Activated CD8-positive, alpha-beta memory T cell treated with anti-CD3 and anti-CD28 coated beads, Interleukin-2, amount 50 U/mL, for 48 hours (primary cell): ENCODE measurements at places on chromosomes 13 and 19.

- DNase-seq, result no peak
These were observed 9.0 kb upstream of the TNFRSF19 start for GRCh38 chr13:23561261-23561660.

- no peak for DNase-seq
These were observed 152.0 kb downstream of the NUFIP1 start for GRCh38 chr13:44837250-44837649.

DNA sequence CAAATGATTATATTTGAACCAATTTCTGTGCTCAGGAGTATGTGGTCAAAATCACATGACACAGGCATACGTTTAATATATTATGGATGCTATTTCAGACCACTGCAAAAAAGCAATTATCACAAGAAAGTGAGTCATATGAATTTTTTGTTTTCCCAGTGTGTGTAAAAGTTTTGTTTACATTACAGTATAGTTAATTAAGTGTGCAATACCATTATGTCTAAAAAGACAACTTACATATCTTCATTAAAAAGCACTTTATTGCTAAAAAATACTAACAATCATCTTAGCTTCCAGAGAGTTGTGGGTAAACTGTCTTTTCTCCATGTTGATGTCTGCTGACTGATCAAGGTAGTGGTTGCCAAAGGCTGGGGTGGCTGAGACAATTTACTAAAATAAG lies 347.2 kb upstream of the PCDH9 start:
- DNase-seq, result no peak

DNA sequence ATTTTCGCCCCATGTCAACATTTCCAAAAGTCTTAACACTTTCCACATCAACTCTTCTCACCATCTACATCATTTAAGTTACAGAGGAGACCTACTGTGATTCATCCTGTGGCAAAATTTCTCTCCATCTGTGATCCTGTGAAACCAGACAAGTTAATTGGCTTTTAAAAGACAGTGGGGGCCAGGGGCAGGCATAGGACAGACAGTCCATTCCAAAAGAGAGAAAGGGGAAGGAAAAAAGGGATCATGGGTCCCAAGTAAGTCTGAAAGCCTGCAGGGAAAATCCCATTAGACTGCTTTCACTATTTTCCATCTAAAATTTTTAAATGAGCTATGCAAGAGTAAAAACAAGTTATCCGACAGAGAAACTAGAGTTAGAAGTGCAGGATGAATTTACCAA lies 121.0 kb downstream of the MRPL57 start:
- no peak for DNase-seq

DNA sequence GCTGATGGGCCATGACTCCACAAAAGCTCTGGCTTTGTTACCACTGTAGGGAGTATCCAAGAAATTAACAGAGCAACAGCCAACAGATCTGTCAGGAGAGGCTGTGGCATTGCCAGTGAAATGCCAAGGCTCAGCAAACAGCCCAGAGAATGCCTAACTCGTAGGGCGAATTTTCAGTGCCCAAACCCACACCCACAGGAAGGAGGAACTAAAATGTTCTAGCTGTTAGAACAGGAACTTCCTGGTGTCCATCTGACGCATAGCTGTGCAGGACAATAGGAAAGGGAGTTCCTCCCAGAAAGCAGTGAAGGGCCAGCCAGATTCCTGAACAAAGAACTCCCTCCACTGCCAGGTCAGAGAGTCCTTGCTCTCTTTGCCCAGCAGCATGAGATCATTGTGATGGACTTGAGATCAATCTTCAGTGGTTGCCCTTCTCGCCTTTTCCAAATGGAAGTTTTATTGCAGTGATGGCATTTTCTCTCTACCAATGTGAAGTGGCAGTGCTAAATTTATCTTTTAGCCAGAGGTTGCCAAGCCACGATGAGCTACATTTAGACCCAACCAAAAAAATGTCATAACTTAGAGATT lies 224.2 kb upstream of the STARD13 start:
- no peak for DNase-seq

DNA sequence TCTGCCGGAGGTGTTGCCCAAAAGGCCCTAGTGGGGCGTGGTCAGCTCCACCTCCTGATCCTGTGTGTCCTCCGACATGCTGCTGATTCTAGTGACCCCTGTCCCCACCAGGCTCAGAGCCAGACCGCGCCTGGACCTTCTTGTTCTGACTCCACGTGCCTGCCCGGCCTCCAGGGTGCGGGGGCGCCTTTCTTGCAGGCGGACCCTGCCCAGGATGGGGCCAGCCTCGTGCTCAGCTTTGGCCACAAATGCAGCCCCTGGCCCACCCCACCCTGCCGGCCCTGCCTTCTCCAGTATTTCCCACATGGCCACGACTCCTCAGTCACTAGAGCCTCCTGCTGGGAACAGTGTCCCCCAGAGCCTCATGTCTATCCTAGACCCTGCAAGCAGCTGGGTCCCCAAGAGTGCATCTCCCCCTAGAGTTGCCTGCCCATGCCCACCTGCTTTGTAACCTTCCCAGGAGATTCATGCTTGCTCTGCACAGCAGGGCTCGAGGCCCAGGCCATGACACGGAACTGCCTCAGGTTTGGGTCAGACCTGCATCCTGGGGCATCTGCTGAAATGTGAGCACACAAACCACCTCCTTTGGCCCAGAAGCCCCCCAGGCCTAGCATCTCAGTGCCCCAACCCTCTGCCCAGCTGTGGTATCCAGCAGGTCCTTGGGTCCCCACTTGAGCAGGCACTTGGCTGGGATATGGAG lies 27.0 kb downstream of the TMEM161A start:
- no peak for DNase-seq

DNA sequence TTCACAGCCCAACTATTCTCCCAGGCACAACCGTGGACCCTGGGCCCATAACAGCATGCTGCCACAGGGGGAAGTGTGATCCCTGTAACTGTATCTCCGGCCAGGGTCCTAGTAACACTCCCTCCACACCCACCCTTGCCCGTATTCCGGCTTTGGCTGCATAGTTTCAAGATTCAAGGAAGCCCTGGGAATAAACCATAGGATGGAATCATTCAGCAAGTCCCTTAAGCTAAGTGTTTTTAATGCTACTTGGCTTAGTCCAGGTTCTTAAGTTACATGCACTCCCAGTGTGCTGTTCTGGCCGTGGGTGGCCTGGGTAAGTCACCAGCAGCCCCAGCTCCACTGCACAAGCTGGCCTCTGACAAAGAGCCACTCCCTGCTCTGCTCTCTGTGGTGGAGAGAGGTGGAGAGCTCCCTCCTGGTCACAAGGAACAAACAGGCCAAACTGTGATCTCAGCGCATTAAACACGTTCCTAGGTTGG lies 532.4 kb upstream of the SGCG start:
- no peak for DNase-seq

GRCh38 chr13:40317980-40318327 lies 348.5 kb downstream of the FOXO1 start:
- DNase-seq, result no peak

DNA sequence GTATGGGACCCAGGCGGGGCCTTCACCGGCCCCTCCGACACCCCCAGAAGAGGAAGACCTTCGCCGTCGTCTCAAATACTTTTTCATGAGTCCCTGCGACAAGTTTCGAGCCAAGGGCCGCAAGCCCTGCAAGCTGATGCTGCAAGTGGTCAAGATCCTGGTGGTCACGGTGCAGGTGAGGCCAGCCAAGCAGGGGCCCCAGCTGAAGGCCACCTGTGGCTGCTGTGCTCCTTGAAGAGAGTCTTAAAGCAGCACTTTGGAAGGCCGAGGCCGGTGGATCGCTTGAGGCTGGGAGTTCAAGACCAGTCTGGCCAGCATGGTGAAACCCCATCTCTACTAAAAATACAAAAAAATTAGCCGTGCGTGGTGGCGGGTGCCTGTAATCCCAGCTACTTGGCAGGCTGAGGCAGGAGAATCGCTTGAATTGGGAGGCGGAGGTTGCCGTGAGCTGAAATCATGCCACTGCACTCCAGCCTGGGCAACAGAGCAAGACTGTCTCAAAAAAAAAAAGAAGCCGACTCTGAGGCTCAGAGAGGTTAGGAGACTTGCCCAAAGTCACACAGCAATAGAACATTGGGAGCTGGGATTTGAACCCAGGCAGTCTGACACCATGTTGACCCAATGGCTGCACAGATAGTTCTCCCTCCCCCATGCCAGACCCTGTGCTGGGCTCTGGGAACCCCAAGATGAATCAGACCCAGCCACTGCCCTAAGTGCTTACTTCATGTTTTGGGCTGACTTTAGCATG lies 2.7 kb downstream of the MCOLN1 start:
- no peak for DNase-seq

GRCh38 chr19:389255-389934 lies 19.6 kb downstream of the C2CD4C start:
- DNase-seq, result no peak

DNA sequence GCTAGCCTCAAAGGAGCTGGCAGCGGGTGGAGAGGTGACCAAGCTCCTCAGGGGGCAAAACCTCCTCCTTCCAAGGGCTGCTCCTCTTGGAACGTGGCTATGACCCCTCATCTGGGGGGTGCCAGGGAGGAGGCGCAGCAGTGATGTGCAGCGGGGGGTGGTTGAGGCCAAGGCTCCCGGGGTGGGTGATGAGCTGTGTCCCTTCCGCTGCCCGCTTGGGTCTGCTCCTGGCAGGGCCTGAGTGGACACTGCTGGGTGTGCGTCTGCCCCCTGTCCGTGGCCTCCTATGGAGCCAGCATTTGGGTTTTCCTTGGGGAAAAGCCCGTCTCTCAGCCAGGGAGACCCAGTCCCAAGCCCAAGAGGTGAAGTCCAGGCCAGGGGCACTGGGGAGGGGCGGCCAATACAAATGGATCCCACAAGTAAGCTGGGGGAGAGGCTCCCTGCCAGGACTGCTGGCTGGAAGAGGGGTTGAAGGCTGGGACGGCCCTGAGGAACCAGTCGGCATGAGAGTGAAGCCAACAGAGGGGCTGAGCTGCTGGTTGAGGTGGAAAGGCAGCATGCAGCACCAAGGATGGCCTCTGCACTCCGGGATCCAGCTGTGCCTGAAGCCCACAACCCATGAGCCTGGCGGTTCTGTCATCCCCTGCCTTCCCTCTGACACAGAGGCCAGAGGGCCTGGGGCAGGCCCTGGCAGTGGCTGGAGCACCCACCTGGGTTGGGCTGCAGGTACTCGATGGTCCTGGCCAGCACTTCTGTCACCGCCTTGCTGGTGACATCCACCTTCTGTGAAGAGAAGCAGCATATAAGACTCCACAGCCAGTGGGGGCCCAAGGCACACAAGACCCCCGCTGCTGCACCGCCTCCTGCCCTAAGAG lies 22.7 kb downstream of the MPND start:
- DNase-seq, result no peak

- no peak for DNase-seq
These were observed 554.1 kb downstream of the TBC1D4 start for GRCh38 chr13:74927823-74928222.

DNA sequence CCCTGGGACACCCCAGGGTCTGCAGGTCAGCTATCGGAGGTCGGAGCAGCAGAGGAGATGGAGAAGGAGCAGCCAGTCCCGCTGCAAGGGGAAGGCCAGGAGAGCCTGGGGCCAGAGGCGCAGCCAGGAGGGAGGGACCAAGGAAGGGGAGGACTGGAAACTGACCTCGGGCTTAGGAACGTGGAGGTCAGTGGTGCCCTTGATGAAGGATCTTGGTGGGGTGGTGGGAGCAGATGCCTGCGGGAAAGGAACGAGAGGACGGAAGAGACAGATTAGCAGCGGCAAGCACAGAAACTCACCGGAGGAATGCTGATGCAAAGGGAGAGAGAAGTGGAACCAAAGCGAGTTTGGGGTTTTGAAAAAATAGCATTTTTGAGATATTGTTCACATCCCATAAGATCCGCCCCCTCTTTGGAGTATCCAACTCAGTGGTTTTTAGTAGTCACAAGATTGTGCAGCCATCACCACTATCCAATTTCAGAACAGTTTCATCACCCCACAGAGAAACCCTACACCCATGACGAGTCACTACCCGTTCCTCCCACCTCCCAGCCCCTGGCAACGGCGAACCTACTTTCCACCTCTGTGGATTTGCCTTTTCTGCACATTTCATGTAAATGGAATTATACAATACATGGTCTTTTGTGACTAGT lies 22.1 kb downstream of the PLEKHF1 start:
- peak; percentile 77 for DNase-seq

- DNase-seq, result peak; percentile 89
These were observed 29.7 kb downstream of the GPX4 start for GRCh38 chr19:1133471-1133929.

- DNase-seq, result peak; percentile 70
These were observed 2.7 kb upstream of the RASAL3 start for GRCh38 chr19:15466851-15467733.

- no peak for DNase-seq
These were observed 365.9 kb downstream of the FGF14 start for GRCh38 chr13:102035969-102036368.

DNA sequence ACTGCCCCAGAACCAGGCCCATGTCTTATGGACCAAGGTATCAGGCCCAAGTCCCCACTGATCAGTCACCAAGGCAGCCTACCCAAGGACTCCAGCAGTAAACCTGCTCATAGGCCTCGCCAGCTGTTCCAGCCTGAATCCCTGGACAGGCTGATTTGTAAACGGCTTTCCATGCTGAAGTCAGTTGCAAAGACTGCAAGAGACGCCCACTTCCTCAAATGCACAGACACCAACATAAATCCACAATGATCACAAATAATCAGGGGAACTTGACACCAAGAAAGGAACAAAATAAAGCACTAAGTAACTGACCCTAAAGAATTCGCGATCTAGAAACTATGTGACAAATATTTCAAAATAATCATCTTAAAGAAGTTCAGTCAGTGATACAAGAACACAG lies 75.2 kb downstream of the RXFP2 start:
- DNase-seq, result no peak

DNA sequence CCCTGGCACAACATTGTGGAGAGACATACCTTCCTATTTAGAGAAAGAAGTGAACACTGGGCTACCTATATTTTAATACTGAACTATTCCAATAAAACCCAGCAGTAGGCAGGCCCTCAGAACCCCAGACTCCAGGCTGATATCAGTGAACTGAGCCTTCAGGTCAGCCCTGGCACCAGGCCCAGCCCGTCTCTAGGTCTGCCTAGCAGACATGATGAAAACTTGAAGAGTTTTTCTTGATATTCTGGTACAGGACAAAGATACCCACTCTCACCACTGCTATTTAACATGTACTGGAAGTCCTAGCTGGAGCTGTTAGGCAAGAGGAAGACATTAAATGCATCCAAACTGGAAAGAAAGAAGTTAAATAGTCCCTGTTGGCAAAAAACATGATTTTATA lies 396.6 kb upstream of the SPRY2 start:
- no peak for DNase-seq

DNA sequence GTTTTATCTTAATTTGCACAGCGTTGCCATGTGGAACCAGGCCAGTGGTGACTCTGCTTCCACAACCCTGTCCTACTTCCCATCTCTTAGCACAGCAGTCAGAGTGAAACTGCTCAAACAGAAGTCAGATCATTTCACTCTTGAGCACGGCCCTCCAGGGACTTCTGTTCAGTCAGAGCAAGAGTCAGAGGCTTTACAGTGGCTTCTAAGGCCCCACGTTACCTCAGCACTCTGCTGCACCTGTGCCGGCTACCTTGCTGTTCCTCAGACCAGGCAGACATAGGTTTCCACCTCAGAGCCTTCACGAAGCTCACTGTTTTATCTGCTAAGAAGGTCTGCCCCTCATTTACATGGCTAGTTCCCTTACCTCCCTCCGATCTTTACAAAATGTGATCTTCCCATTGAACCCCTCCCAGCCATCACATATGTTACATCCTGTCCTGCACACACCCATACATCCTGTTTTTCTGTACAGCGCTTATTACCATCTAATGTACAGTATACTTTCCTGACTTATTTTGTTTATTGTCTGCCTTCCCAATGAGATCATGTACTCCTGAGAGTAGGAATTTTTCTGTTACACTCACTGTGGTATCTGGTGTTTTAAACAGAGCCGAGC lies 41.6 kb downstream of the TM9SF2 start:
- peak; percentile 65 for DNase-seq
